HT1080 (cell line): ENCODE measurements at places on chromosomes 7 and 10. TPM values are rescaled to one million over a fixed set of nuclear protein-coding genes. Genes with fewer than 3 reads are reported as not detected.

DNA sequence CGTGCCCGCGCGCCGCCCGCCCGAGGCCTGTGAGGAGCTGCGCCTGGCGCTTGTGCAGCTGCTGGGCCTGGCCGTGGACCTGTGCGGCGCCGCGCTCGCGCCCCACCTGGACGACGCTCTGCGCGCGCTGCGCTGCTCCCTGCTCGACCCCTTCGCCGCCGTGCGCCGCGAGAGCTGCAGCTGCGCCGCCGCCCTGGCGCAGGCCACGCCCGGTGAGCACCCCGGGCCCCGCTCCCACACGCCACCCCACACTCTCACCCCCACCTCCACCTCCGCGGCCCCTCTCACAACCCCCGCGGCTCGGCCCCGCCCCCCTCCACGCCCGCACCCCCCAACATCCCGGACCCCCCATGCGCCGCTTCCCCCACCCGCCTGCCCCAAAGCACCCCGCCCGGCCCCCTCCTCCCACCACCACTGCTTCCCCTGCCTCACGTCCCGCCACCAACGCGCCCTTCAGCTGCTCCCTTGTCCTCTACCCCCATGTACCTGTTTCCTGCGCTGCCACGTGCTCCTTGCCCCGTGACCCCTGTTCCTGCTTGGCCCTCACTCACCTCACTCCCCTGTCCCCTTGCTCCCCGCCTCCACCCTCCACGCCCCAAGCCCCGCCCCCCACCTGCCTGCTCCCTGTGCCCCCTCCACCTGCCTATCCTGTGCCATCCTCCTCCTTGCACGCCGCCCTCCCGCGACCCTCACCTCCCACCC lies at the start of gene PRKAR1B:
PRKAR1B (minus strand) TSS at position 178 of the 702 bp plus-strand sequence. CDS start 15,776 bp downstream, outside the sequence.
- DNase-seq = no peak

GRCh38 chr10:101287997-101288635 lies 58.9 kb upstream of the LBX1 start:
- peak; percentile 11 for DNase-seq

DNA sequence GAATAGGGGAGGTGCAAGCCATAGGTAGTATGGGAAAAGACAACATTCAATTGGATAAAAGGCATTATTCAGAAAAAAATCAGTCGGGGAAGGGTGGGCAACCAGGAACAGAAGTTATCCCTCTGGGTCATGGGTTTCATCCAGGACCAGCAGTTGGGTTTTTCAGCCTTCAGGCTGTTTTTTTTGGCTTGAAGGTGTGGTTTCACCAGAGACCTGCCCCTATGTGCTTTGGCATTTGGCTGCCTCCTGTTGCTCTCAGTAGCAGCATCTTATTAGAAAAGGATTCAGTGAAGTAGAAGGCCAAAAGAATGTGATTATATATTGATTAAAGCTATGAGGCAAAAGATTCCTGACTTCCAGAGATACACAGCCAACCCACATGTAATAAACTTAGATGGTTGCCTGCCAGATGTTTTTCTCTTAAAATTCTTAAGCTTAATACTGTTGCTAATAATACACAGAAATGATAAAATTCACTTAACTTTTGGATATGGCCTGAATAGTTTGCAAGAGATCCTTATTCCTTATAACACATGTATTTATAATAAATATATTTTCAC lies 251.7 kb upstream of the CSTF2T start:
- DNase-seq = no peak

DNA sequence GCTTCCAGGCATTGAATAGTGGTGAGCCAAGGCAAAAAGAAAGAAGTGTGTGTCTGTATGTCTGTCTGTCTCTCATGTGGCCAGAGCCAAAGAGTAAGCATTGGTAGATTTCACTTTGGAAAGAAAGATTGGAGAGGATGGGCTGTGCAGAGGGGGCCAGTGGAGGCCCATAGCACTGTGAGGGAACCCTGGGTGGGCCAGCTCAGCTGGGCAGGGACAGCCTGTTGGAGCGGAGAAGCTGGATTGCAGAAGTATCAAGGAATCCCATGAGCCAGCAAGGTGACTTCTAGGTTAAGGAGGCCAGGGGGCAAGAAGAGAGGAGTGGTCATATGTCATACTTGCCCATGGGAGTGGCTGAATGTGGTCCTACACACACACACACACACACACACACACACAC lies 1.5 kb upstream of the GRID1 start:
- no peak for DNase-seq

DNA sequence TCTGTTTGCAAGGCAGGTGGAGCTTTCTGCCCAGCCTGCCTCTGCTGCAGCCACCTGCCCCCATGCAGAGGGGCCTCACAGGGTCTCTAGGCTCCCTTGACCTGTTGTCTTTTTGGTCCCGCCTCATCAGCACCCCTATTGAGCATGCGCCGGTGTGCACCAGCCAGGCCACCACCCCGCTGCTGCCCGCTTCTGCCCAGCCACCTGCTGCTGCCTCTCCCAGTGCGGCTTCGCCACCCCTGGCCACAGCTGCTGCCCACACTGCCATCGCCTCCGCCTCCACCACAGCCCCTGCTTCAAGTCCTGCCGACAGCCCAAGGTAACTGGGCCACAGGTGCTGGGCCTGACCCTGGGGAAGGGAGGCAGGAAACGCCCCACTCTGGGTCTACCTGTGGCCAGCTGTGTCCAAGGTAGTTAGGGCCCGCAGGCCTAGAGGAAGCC lies 38.1 kb downstream of the LDB3 start:
- DNase-seq = no peak

DNA sequence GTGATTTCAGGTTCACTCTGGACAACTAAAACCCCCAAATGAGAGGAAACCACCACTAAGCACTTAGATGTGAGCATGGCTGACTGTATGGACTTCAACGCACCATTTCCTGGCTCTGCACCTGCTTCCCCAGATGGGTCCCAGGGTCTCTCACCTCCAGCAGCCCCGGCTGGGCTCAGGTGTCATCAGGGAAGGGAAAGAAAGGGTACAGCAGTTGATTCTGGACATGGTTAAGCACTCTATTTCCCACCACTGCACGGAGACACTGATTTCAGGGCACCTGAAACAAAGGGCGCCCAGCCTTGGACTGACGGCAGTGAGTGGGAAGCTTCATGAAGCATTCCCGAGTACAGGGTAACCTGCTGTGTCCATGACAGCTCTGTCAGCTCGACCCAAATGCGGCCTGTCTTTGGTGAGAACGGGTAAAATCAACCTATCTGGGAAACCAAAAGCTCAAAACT lies 19.0 kb downstream of the FAM53B start:
- no peak for DNase-seq

GRCh38 chr7:140029072-140029471 lies 33.7 kb downstream of the PARP12 start:
- no peak for DNase-seq

- no peak for DNase-seq
Measured at GRCh38 chr7:84393786-84394185, 199.2 kb upstream of the SEMA3A start.

- DNase-seq = no peak
Measured at GRCh38 chr7:4689668-4690067, 7.6 kb downstream of the FOXK1 start.

DNA sequence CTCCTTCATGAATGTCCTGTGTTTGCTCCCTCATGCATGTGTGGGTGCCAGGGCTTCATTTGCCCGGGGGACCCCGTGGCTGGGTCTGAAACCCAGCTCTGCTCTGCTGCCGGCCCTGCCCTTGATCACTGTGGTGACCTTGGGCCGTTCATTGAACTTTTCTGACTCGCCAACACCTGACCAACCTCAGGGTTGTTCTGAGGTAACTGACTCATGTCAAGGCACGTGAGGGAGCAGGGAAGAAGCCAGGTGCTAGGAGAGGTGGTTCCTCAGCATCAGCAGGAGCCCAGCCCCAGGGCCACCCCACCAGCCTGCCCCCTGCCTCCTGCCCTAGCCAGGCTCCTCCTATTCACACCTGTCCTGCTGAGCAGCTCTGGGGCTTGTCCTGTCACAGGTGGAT lies 47.9 kb downstream of the TBATA start:
- DNase-seq = no peak

DNA sequence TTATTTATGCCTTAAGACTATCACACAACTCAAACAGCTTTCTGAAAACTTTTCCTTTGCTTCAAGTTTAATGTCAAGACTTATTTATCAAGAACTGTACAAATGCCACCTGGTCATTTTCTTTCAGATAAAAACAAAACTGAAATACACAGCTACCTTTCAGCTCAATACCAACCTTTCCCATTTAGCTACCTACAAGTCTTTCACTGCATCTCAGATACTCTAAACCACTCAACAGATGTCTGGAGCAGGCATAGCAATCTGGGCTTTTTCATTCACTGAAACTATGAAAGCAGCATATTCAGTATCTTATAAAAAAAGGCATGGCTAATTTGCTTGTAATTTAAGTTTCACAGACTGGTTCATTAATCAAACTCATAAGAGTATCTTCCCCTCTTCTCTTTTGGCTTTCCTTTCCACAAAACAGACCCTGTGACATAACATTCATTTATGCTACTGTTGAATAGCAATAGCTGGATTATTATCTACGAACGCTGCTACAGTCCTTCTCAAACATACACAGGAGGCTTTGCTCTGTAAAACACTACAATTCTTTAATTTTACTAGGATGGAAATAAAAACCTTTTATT lies 8.2 kb downstream of the TRA2A start:
- no peak for DNase-seq

- DNase-seq = no peak
Measured at GRCh38 chr7:139676390-139676789, 101.4 kb downstream of the HIPK2 start.

GRCh38 chr10:5108658-5109416 lies 14.6 kb downstream of the AKR1C3 start:
- DNase-seq = no peak

DNA sequence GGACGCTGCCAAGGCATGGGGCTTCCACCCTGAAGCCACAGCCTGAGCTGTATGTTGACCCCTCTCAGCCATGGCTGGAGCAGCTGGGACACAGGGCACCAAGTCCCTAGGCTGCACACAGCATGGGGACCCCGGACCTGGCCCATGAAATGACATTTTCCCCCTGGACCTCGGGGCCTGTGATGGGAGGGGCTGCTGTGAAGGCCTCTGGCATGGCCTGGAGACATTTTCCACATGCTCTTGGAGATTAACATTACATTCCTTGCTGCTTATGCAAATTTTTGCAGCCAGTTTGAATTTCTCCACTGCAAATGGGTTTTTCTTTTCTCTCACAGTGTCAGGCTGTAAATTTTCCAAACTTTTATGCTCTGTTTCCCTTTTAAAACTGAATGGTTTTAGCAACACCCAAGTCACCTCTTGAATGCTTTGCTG lies 463.6 kb downstream of the ZWINT start:
- DNase-seq = no peak

DNA sequence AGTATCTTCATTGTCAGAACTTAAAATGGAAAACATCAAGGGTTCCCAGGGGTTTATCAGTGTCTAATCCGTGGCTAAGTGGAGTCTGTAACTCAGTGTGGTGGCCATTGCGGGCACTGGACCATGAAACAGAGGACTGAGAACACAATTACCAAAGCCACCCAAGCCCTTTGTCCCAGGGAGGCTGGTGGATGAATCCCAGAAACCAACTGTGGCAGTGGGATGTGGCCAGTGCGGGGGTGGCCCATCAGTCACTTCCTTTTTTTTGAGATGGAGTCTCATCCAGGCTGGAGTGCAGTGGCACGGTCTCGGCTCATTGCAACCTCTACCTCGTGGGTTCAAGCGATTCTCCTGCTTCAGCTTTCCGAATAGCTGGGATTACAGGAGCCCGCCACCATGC lies 61.8 kb downstream of the TACC2 start:
- no peak for DNase-seq

GRCh38 chr7:102991077-102991539 lies 78.3 kb downstream of the LRRC17 start:
- DNase-seq = no peak

GRCh38 chr10:4141471-4141870 lies 356.5 kb upstream of the KLF6 start:
- no peak for DNase-seq

DNA sequence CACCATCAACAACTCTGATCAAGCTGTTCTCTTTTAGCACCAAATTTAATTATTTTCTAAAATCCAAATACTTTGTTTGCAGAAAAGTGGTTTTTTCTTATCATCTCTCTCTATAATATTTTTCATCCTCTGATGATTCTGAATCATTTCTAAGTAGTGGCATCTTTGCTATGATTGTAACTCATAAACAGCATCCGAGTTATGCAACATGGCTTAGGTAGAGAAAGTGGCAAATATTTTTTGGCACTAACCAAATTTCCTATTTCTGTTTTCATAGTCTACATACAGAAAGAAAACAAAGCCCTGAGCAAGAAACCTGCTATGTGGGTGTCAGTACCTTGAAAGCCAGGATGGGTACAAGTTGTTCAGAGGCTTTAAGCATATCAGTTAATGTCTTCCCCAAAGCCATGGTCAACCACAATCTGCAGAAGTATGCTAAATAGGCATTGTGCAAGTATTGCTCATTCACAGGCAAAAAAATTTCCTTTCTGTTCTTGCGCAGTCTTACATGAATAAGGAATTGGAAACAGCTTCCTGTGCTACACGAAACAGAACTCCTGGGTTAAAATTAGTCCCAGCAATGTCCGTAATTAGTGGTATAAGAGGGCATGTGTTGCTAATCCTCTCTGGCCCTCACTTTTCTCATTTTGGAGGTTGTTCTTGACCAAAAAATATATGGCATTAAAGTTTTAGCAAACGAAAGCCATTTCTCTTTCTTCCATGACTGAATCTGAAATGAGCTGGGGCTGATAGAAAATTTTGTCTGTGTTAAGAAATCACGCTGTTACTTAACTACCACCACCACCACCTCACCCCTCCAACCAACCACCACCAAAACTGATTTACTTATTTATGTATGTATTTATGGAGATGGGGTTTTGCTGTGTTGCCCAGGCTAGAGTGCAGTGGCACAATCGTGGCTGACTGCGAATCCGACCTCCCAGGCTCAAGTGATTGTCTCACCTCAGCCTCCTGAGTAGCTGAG lies 325.6 kb upstream of the MAGI2 start:
- peak; percentile 1 for DNase-seq

GRCh38 chr7:96708872-96709271 lies 774 bp downstream of the SEM1 start:
- no peak for DNase-seq

DNA sequence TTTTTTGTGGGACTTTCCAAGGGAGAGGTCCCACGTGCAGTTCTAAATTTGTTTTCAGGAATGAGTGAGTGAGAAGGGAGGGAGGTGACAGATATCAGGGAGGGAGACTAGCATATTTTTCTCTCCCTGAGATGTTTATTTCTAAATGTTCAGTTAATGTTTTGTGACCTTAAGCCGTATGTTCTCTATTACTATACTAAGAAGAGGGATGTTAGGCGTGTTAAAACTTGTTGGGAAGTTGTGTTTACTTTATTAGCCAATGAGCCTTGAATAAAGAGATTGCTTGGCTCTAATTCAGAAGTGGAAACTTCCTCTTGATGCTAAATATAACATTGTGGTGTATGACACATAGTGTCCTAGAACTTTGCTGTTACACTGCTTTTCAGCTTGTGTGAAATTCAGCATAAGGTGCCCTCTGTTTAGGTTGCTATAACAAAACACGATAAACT lies 37.3 kb downstream of the DNAH11 start:
- DNase-seq = peak; percentile 64

Gene CPN1
- not detected in 2 replicates for total RNA-seq

Gene BLNK
- total RNA-seq = not detected in 2 replicates

Gene NPFFR1
- not detected in 2 replicates for total RNA-seq

Gene IL6
- total RNA-seq = 0.16 and 1.2 TPM in 2 replicates

Gene CUBN
- 0.90 and 1.3 TPM in 2 replicates for total RNA-seq

Gene ARF5
- 116 and 131 TPM in 2 replicates for total RNA-seq
